ENCODE measurements at places on chromosomes 7 and 10. TPM values are rescaled to one million over a fixed set of nuclear protein-coding genes. Genes with fewer than 3 reads are reported as not detected.

Gene GCK
- total RNA-seq, result 0.80 TPM

Gene PPP2R2D
- total RNA-seq, result 41.6 TPM

- DNase-seq, result no peak
Measured at GRCh38 chr7:1254281-1255079, 21.8 kb downstream of the UNCX start.

- DNase-seq, result no peak
Measured at GRCh38 chr7:40646717-40647116, 511.9 kb downstream of the SUGCT start.

Gene FXYD4
- total RNA-seq, result not detected

DNA sequence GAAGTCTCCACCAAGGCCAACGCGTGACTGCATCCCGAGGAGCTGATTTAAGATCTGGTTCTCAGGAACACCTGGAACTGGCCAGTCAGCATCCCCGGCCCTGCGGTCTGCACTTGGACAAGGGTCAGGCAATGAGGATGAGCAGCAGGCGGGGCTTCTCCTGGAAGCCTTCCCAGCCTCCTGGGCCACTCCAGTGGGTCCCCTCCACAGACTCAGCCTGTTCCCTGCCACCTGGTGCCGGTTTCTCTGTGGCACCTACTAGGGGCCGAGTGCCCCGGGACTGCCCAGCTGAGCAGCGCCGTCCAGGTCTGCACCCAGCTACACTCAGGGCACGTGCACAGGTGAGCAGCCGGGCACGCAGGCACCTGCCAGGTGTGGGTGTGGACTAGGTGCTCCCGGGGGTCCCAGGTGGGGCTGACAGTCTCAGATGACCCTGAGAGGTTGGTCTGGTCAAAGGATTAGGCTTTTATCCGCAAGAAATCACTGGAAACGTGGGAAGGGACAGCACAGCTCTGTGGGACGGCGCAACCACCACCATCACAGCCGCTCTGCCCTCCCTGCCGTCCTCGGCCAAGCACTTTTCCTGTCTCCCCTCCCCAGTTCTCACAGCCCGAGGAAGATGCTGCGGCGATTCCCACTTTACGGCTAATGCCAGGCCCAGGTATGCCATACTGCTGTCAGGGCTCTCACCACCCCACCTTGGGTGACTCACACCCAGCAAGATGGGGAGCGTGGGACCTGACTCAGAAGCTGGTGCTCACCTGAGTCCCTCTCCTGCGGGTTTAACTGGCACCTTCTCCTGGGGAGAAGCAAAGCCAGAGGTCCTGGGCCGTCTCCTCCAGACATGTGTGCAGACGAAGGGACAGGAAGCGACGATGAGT lies 166.0 kb downstream of the RNF216 start:
- no peak for DNase-seq

- no peak for DNase-seq
Measured at GRCh38 chr7:24455813-24456525, 117.3 kb upstream of the PALS2 start.

GRCh38 chr7:155466814-155467733 lies 9.1 kb downstream of the EN2 start:
- DNase-seq, result no peak

Gene EPHA1
- 1.8 TPM for total RNA-seq

DNA sequence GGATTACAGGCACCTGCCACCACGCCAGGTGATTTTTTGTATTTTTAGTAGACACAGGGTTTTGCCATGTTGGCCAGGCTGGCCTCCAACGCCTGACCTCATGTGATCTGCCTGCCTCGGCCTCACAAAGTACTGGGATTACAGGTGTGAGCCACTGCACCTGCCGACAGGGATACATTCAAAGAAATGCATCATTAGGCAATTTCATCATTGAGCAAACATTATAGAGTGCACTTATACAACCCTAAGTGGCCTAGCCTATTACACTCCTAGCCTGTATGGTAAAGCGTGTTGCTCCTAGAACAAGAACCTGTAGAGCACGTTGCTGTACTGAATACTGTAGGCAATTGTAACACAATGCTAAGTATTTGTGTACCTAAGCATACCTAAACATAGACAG lies 350.3 kb downstream of the GALNT17 start:
- no peak for DNase-seq

GRCh38 chr7:90560730-90561129 lies 35.4 kb upstream of the CDK14 start:
- no peak for DNase-seq

GRCh38 chr10:80702143-80702542 lies 164.4 kb downstream of the SH2D4B start:
- no peak for DNase-seq

Gene ZNF485
- total RNA-seq, result 2.8 TPM

DNA sequence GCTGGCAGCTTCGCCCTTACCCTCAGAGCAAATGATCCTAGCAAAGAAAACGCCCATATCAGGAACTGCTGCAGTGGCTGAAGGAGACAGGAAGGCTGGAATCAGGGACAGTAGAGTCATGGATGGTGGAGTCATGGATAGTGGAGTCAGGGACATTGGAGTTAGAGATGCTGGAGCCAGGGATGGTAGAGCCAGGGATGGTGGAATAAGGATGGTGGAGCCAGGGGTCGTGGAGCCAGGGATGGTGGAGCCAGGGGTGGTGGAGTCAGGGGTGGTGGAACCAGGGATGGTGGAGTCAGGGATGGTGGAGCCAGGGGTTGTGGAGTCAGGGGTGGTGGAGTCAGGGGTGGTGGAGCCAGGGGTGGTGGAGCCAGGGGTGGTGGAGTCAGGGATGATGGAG lies 31.3 kb downstream of the C10orf105 start:
- no peak for DNase-seq

Gene MMP21
- not detected for total RNA-seq

Gene SP8
- total RNA-seq, result not detected

- no peak for DNase-seq
Measured at GRCh38 chr10:132264306-132264950, 43.3 kb downstream of the STK32C start.

DNA sequence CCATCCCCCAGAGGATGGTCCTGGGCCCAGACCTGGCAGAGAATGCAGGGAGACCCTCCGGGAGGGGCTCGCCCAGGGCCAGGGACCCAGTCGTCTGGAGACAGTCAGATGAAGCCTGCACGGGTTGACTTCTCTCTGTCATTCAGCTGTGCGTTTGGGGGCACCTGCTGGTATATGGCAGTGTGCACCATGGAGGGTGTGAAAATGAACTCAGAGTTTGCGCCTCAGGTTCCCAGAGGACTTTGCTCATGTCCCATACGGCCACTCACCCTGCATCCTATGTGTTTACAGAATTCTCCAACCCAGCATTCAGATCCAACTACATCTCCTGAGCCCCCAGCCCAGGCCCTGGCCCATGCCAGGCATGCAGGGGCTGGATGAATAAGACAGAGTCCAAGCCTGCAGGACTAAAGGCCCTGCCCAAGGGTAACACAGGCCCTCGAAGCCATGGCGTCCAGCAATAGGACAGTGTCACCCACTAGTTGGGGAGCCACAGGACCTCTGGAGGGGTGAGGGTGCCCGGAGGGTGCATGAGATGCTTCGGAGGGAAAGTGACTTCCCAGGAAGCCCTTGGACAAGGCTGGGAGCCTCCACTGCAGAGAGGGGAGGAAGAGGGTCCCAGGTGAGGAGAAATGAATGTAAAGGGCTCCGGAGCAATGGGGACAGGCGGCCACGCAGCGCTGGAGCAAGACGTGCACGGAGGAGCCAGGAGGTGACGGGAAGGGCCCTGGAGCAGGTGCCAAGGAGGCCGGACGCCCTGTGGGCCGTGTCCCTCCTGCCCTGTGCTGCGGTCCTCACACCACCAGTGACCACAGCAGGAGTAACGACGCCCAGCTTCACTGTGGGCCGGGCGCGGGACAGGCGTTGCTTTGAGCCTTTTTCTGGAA lies 36.3 kb downstream of the CALML3 start:
- no peak for DNase-seq
